SK-MEL-5 (cell line): ENCODE measurements at places on chromosomes 3 and 15.
A peak's percentile ranks its signal among the peaks of the same experiment; 100 is the strongest.

DNA sequence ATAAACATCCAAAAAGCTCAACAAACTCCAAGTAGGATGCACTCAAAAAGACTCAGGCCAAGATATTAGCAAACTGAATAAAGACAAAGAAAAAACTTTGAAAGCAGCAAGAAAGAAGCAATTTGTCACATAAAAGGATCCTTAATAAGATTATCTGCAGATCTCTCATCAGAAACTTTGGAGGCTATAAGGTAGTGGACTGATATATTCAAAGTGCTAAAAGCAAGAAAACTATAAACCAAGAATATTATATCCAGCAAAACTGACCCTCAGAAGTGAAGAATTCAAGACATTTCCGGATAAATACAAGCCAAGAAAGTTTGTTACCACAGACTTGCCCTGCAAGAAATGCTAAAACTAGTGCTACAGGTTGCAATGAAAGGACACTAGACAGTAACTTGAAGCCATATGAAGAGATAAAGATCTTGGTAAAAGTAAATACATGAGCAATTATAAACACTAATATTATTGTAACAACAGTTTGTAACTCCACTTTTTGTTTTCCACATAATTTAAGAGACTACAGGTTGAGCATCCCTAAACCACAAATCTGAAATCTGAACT, 23.6 kb downstream of the C3orf33 start:
- no peak for DNase-seq

DNA sequence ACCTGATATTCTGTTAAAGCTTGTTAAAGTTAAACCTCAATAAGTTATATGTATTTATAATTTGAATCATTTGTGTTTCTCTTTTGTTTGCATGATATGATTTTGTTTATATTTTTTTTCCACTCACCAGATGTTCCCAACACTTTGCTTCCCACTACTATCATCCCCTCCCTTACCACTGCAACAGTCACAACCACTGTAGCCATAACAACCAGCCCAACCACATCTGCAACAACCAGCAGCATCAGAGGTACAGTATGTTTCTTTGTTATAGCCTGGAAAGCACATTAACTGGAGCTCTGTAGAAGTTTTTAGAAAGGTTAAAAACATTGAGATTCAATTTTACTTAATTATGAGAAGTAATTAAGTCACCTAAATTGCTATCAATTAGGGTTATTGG, 1011.9 kb downstream of the VGLL3 start:
- no peak for DNase-seq

- peak; percentile 38 for DNase-seq
These were observed 1.2 kb upstream of the LRRC15 start for GRCh38 chr3:194370753-194371152.

GRCh38 chr15:58830556-58830955, 59.5 kb downstream of the MINDY2 start:
- DNase-seq = peak; percentile 23

GRCh38 chr3:148343416-148343815, 354.3 kb upstream of the AGTR1 start:
- DNase-seq = no peak

- DNase-seq = no peak
These were observed 299 bp downstream of the PAQR9 start for GRCh38 chr3:142963234-142963515.

- no peak for DNase-seq
These were observed 43.7 kb downstream of the STAG1 start for GRCh38 chr3:136708333-136708985.
